ENCODE measurements at places on chromosomes 1 and 21. TPM values are rescaled to one million over a fixed set of nuclear protein-coding genes. Genes with fewer than 3 reads are reported as not detected.

Gene S100A3
- polyA plus RNA-seq: 5.2 TPM

DNA sequence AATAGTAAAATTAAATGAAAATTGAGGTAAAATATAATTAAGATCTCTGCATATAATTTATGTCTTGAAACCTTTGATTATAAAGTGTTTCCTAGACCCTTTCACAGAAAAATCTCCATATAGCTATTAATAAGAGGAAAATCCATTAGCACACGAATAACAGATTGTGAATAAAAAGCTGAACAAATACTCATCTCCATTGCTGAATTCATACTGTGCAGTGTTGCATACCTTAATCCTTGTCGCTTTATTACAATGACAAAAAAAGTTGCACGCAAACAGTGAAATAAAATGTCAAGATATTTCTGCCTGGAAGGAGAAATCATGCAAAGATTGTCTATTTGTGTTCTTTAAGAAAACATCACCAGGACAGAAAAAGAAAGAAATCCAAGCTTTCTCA, 499.1 kb upstream of the TMPRSS15 start:
- no peak for DNase-seq

DNA sequence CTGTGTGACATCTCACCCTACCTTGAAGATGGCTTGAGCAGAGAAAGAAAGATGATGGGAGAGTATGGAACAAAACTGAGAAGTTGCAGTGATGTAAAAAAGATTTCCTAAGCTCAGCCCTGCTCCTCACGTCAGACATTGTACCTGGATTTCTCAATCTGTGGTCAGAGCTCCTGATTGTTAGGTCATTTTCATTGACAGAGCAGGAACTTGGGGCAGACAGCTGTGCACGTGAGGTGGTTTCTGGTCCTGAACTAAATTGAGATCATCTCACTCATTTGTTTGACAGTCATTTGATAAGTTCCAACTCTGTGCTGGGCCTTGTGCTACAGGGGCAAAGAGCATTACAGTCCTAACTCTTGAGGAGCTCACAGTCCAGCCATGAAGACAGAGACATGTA, 10.2 kb downstream of the TRAF3IP3 start:
- DNase-seq: no peak

- DNase-seq: no peak
Observed at GRCh38 chr1:60868901-60869663, 213.3 kb upstream of the NFIA start.

- no peak for DNase-seq
Observed at GRCh38 chr1:91754348-91754747, 131.6 kb downstream of the TGFBR3 start.

GRCh38 chr21:42296501-42296900, 18.7 kb downstream of the TFF3 start:
- DNase-seq: no peak

Gene LY9
- polyA plus RNA-seq: 0.49 TPM

Gene FLG2
- not detected for polyA plus RNA-seq

DNA sequence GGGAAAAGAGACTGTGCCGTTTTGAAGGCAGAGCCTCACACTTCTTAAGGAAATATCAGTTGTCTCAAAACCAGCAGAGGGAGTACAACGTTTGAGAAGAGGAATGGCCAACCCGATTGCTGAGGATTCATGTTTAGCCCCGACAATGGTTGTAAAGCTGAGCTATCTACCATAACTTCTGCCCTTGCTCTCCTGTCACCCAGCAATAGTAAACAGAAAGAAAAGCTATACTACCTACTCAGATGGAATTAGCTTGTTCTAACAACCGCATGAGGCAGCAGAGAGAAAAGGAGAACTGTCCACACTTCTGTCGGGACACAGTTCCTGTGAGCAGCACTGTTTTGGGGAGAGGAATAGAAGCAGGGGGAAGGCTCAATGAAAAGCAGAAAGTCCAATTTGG, 91.2 kb downstream of the SLC45A1 start:
- no peak for DNase-seq

- no peak for DNase-seq
Observed at GRCh38 chr1:177825276-177825901, 144.5 kb downstream of the SEC16B start.

Gene ACBD6
- polyA plus RNA-seq: 36.7 TPM

Gene RGS4
- 4.0 TPM for polyA plus RNA-seq

Gene RO60
- polyA plus RNA-seq: 14.7 TPM

Gene LCE2C
- not detected for polyA plus RNA-seq

Gene TDRD5
- polyA plus RNA-seq: 0.13 TPM

GRCh38 chr1:115828101-115829022, 12.6 kb downstream of the NHLH2 start:
- no peak for DNase-seq

DNA sequence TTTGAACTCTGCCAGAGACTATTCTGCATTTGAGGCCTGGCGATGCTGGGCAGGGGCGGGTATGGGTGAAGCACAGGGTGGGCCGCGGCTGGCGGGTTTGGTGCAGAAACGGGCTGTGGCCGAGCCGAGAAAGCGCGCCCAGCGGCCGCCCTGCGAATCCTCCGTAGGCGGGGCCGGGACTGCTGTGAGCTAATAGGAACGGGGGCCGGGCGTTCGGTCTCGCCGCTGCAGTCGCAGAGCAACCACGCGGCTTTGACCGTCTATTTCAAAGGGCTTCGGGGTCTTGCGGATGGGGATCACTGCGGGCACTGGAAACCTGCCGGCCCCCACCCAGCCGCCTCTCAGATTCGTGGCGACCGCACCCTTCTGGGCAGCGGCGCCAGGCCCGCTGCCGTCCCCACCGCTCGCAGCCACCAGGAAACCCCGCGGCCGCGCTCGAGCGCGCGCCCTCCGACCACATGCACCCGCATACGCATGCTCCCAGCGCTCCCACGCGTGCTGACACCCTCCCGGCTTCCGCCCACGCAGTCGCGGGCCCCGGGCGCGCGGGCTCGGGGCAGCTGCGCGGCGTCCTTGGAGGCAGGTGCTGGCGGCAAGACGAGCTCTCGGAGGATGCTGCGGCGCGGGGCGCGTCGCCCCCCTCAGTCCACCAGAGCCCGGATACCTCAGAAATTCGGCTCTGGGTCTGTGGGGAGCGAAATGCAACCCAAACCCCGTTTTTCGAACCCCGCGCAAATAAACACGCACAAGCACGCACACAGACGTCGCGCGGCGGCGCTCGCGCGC, 32.6 kb downstream of the DNTTIP2 start:
- DNase-seq: peak; percentile 67

Gene FCGR3A
- 29.0 TPM for polyA plus RNA-seq

Gene CDC7
- 1.9 TPM for polyA plus RNA-seq

DNA sequence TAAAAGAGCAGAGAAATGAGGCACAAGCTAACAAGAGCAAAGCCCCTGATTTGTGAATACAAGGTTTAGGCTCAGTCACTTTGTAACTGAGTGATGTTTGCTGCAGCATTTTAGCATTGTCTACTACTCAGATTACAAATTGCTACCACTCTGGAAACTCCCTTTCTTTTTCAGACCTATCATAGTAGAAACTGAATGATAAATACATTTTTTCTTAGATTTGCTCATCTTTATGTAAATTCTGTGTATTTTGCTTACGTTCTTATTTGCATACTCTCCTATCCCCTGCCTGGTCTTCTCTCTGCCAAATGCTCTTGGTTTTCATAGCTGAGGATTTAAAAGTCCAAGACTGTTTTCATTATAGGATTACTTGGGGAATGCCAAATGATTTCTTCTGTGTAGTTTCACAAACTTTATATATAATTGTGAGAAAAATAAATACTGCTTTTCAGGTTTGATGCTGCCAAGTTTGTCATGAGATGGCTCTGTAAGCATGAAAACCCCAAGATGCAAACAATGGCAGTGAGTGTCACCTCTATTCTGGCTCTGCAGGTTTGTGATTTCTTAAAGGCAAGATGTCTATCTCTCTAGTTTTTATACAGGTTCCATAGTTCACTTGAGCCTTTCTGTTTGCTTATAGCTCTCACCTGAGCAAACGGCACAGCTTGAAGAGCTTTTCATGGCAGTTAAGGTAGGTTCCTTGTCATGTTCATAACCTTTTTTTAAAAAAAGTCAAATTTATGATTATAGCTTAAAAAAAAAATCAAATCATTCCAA, 24.7 kb downstream of the ZYG11A start:
- peak; percentile 25 for DNase-seq

- DNase-seq: no peak
Observed at GRCh38 chr1:13737398-13737797, 37.4 kb downstream of the PRDM2 start.

- no peak for DNase-seq
Observed at GRCh38 chr1:68917456-68917855, 420.6 kb upstream of the DEPDC1 start.

DNA sequence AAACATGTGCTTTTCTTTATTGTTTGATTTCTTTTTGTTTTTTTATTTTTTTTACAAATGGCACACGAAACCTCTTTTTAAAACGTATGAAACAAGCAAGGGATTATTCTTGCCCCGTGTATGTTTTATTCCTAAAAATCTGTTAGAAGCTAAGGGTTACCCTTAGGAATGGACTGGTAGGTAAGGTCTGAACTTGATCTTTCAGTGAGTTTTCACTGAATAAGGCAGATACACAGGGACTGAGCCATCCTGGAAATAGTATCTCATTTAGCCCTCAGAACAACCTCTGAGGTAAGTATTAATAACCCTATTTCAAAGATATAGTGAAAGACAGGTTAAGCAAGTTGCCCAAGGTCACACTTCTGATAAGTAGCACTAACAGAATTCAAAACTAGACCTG, 6.0 kb downstream of the CD53 start:
- DNase-seq: no peak

DNA sequence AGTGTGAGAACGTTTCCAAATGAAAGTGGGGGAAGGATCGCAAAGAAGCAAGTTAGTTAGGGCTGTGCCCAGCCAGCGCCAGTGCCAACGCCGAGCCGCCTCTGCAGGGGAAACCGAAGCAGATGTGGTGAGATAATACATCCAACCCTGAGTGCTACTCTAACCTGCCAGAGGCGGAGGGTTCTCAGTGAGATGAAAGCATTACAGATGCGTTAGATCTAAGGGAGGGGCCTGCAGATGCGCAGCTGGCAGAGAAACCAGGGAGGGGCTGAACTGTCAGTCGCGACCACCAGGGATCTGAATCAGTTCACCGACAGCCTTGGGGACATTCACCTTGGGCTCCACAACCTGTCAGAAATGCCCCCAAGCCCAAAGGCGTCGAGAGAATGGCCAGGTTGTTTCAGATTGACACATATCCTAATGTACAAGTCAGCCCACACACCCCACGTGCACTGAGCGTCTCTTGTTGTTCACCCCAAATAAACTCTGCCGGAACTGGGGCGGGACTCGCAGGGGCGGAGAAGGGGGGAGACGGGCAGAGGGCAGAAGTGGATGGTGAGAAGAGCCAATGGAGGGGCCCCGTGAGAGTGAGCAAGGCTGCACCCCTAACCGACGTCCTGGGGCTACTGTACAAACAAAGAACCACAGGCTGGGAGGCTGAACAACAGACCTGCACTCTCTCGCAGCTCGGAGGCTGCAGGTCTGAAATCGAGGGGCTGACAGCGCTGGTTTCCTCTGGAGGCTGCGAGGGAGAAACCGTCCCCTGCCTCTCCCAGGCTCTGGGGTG, 8.7 kb upstream of the UMODL1 start:
- DNase-seq: no peak

Gene ALPL
- 6.9 TPM for polyA plus RNA-seq

Data from urinary bladder (tissue), 4 donors.